Umbilical cord (tissue), 2 donors: ENCODE measurements at places on chromosomes 7 and 10.

- no peak for DNase-seq
Observed at GRCh38 chr10:79933961-79934360, 14.9 kb downstream of the SFTPD start.

GRCh38 chr7:15557686-15558085 lies 4.1 kb downstream of the AGMO start:
- no peak for DNase-seq

- no peak for DNase-seq
Observed at GRCh38 chr7:157708919-157709295, 372.1 kb downstream of the DNAJB6 start.

DNA sequence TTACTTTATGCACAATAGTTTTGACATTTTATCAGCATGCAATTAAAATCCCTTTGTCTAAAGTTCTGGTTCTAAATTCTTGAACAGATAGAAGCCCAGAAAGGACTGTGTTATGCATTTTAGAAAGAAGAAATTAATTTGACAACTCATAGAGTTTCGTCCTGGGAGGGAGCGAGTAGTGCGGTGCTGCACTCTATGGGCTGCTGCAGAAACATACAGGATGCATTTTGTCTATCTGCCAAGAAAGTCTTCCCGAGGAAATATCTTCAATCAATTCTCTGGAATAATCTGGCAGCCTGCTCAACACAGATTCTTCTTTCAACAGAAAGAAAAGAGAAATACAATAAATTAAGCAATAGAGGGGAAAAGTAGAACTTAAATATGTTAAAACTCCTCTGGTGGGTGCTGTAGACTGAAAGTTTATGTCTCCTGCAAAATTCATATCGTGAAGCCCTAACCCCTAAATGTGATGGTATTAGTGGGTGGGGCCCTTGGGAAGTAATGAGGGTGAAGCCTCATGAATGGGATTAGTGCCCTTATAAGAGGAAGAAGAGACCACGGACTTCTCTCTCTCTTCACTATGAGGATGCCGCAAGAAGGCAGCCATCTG lies 39.0 kb upstream of the IFRD1 start:
- peak; percentile 57 for DNase-seq

DNA sequence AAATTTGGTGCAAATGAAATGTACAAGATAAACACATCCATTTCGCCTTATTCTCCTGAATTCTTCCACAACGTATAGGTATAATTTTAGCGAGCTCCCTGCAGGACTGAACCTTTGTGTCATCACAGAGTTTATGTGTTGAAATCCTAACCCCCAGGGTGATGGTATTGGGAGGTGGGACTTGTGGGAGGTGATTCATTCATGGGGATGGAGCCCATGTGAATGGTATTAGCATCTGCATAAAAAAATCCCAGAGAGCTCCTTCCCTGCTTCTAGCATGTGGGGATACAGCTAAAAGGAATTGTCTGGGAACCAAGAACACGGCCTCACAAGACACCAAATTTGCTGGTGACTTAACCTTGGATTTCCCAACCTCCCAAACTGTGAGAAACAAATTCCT lies 741.4 kb upstream of the VSTM2A start:
- DNase-seq: no peak

DNA sequence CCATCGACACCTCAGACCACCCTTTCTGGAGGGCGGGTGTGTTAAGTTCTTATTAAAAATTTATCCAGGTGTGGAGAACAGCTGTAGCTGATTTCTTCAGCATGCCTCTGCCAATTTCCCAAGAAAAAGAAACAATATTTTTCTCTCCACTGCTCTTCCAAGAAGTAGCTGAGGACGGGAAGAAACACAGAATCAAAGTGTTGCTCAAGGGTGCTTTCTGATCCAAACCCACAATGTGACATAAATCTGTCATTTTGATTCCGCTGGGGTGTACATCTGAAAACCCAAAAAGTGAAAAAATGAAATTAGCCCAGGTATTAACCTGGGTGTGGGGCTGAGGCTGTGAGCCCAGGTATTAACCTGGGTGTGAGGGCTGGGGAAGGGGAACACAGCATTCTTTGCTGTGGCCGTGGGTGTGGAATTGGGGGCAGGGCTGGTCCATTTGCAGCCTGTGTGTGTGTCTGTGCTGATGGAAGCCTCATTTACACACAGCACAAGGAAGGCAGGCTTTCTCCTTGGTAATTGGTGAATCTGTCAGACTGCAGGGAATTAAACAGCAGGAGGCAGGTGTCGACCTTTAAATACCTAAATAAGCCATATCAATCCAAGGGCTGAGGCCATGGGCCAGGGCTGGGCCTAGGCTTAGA lies 48.4 kb upstream of the CCDC3 start:
- DNase-seq: no peak

DNA sequence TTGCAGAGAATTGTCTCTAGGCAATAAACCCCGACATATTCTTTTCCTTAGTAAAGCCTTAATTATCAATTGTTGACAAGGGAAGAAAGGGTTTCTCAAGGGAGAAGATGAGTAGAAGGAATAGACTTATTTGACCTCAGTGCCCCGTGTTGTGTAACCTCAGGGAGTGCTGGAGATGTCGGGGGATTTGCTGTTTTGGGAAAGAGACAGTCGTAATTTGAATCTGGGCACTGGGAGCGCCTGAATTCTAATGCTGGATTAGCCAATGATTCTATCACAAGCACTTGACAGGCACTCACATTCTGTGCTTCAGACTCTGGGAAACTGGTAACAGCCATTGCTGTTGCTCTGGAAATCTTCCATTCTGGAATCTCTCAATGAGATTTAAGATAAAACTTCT lies 13.8 kb upstream of the LMOD2 start:
- DNase-seq: no peak

DNA sequence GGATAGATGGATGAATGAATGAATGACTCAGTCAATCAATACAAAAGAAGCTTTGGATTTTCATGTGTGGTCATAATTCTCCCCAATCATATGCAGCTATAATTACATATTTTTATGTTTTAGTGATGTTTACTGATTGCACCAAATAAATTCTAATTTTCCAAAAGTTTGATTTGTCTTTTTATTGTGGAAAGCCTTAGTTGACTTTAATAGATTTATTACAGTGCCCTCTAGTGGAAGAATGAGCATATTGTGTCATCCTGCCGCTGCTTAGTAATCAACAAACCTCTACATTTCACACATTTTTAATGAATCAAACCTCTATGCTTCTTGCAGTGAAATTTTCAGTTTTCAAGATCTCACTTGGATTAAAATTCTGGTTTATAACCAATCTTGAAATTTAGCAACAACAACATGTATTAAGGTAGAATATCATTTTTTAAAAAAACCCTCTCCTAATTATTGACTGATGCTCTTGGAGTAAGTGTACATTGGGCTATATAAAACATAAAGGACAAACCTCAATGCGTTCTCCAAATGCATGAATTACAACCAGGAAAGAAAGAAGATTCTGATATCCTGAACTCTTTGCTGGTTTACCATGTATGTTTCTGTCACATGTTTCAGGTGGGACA lies 55.6 kb upstream of the PNLIP start:
- peak; percentile 27 for DNase-seq

GRCh38 chr10:25768167-25768566 lies 165.9 kb upstream of the MYO3A start:
- DNase-seq: no peak

DNA sequence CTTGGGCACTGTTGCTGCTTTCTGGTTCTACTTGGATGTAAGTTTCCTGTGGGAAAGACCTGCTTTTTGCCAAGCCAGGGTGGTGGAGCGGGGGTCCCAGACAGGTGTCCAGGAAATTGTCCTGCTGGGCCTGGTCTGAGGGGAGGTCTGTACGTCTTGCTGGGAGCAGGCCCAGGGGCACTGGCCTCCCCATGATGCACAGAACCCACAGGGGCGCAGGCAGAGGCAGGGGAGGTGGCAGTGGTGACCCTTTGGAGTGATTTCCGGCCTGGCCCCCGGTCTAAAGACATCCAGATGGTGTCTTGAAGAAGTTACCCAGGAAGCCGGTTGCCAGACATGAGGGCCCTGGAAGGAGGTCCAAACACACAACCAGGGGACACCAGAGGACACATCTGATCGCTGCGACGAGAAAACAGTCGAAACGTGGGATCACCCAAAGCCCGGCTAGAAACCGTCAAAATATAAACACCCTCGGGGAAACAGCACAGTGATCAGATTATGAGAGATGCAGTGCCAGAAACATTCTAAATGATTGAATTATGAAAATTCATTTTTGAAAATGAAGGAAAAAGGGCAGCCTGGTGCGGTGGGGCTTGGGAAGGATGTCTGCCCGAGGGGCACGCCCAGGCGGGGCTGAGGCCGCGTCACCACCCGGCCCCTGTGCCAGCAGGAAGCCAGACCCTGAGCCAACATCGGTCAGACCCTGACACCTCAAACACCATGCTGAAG lies 59.6 kb downstream of the TMEM270 start:
- no peak for DNase-seq

DNA sequence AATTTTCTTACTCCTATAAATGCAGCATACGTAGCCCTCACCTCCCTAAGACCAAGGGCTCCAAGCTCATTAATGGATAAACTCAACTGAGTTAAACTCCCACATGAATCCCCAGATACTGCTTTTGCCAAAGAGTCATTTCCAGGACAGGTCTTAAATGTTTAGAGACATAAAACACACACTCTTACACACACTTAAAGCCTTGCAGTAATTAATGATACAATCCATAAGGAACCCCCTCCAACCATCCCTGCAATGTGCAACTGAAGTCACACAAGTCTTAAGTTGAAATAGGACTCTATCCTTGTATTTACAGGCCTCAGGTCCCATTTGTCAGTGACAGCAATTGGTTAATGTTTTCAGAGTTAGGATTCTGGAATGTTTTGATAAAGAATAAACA lies 194.1 kb downstream of the FANK1 start:
- DNase-seq: peak; percentile 54

DNA sequence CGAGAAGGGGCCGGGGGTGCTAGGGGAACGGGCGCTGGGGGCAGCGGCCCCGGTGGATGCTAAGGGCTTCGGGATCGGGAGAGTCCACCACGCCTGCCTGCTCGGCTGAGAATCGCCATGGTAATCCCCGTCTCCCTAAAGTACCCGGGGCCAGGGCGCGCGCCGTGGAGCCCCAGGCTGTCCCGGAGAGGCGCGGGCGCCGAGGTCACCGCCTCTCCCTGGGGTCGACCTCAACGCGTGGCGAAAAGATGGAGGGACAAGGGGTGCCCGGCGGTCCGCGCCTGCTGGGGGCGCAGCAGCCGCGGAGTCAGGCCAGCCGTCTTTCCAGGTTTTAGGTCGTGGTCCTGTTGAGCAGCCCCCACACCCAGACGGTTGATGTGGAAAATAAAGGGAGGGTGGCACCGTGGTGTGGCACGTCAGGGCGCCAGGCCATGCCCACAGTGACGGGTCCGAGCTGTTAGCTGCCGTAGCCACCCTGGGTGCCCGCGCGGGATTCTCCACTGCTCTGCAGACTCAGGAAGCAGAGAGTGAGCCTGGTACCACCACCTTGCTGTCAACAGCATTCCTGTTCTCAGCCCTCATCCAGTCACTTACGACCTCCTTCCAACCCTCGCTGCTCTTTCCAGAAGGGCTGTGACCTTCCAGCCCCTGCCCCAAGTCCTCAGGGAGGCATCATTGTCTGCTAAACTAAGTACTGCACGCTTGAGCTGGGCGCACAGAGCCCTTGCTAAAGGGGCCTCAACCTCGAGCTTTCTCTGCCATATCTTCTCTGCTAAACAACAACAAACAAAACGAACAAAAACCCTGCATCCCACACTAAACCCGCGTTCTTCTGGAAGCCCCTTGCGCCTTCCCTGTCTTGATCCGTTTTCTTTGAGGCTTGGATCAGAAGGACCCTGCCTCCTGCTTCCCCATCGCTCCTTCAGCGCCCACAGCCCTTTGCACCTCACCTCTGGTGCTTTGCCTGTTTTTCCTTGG lies 666 bp downstream of the SMKR1 start:
- DNase-seq: no peak

DNA sequence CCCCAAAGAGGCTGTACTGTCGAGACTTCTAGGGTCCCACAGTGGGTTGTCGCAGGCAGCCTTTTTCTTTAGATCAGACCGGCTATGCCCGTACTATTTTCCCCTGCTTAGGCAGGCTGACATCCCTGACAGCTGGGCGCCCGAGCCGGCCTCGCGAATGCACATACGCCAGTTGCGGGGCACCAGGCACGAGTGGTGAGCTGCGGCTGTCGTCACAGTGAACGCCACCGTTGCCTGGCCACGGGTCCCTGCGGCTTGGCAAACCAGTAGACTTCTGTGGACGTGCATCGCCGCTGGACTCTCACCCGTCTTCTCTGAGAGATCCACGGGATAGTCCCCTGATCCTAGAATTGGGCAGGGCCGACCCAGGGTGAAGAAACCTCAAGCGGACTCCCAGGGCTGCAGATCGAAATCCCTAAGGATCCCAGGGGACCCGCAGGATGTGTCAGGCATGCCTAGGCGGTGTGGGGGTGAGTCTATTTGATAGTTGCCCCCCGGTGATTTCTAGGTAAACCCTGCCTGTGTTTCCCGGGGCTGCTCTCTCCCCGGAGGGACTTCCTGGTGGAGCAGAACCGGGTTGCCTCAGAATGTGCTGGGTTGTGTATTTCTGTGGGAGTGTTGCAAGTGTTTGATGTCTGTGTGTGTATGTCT lies 33.0 kb upstream of the ZNF273 start:
- no peak for DNase-seq

- no peak for DNase-seq
Observed at GRCh38 chr7:28045592-28045991, 135.0 kb downstream of the JAZF1 start.

GRCh38 chr7:90119178-90119971 lies 34.9 kb upstream of the STEAP1 start:
- DNase-seq: peak; percentile 17

GRCh38 chr10:27341001-27341400 lies 100.4 kb upstream of the ACBD5 start:
- no peak for DNase-seq

DNA sequence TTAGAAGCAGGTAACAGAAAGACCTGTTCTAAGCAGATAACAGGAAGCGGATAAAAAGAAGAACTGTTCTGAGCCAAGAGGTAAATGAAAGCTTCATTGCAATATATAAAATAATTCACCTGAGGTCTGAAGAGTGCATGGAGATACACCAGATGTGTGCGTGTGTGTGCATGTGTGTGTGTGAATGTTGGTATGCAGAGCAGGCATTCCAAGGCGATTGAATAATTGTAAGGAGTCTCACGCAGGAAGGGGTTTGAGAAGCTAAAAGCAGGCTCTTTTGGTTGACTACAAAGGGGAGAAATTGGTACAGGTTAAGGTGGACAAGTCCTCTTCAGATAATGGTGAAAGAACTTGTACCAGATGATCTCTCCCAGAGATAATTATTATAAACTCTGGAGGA lies 450.6 kb downstream of the DNAJB9 start:
- peak; percentile 21 for DNase-seq

- no peak for DNase-seq
Observed at GRCh38 chr10:66934711-66935110, 8.9 kb downstream of the LRRTM3 start.
